ENCODE measurements at places on chromosomes 6 and 20.

GRCh38 chr20:24598346-24598745 lies 128.9 kb downstream of the SYNDIG1 start:
- no peak for DNase-seq

DNA sequence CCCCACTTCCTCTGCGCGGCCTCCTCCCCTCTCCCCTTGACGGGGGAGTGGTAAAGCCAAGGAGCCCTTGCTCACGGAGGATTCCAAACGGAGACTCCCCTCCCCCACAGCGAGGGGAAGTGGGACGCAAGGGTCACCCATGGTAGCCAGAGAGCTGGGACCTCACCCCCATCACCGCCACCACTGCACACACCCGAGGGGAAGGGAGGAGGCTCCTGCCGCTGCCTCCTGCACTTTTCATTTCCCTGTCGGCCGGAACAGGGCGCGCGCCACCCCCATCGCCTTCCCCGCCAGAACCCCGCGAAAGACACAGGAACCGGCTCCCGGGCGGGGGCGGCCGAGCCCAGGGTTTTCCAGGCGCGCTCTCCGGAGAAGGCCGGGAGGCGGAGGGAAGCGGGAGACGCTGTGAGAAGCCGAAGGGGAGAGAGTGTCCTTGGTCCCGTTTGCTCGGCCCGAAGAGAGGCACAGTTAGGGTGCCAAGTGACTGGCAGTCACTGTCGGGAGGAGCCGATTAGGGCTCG lies 789 bp downstream of the CCND3 start:
- DNase-seq: no peak

GRCh38 chr6:154805288-154805911 lies 72.2 kb downstream of the SCAF8 start:
- DNase-seq: peak; percentile 51

DNA sequence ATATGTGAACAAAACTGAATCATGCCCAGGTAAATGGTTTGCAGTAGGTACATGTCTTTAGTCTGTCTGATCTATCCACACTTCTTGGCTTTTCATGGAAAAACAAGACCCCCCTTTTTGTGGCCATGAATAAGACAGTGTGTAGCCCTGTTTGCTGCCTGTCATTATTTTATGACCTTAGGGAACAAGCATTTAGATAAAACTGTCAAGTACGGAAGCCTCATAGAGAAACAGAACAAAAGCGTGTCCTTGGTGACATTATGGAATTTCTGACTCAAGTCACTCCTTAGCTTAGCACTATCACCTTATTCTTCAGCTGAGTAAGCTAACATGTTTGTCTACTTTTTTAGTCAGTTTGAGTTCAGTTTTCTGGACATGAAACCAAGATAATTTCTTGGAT lies 476.2 kb downstream of the ADGRB3 start:
- no peak for DNase-seq

GRCh38 chr6:127938701-127939100 lies 37.8 kb upstream of the THEMIS start:
- DNase-seq: no peak

GRCh38 chr6:145087034-145087433 lies 648.3 kb downstream of the EPM2A start:
- no peak for DNase-seq

- DNase-seq: no peak
These were observed 309.1 kb downstream of the LMBRD1 start for GRCh38 chr6:69487688-69488087.

GRCh38 chr6:39432330-39433025 lies 110.0 kb upstream of the KCNK16 start:
- no peak for DNase-seq

- no peak for DNase-seq
These were observed 329.1 kb downstream of the LAMA2 start for GRCh38 chr6:129212081-129212480.

DNA sequence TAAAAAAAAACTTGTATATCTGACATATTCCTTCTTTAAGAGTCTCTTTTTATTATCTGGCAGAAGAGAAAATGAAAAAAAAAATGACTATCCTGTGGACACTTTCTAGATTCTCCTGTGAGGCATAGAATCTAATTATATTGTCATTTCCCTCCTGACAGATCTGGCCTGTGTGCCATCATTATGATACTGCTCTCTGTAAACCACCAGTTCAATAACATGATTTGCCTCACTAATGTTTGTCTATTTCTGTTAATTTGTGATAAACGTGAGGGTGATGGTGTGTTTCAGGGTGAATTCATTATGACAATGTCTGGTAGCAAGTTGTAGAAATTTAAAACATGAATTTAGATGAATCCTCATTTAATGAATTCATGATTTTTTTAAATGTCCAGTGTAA lies 844.5 kb upstream of the ADGRB3 start:
- no peak for DNase-seq

- no peak for DNase-seq
These were observed 81.7 kb downstream of the FAM217A start for GRCh38 chr6:3997177-3997770.

DNA sequence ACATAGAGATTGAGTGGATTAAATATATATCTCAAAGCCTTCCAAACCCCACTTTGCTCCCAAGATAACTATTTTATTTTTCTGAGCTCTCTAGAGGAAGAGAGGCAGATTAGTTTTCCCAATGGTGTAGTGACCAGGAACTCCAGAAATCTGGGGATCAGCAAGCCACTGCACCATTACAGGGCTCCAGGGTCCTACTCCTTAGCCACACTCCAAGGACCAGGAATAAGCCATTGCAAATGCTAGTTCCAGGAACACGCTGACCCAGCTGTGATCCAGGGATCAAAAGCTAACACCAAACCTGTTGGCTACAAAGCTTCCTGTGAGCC lies 97.7 kb upstream of the IYD start:
- no peak for DNase-seq

- no peak for DNase-seq
These were observed 209.4 kb upstream of the JAG1 start for GRCh38 chr20:10883166-10883565.

DNA sequence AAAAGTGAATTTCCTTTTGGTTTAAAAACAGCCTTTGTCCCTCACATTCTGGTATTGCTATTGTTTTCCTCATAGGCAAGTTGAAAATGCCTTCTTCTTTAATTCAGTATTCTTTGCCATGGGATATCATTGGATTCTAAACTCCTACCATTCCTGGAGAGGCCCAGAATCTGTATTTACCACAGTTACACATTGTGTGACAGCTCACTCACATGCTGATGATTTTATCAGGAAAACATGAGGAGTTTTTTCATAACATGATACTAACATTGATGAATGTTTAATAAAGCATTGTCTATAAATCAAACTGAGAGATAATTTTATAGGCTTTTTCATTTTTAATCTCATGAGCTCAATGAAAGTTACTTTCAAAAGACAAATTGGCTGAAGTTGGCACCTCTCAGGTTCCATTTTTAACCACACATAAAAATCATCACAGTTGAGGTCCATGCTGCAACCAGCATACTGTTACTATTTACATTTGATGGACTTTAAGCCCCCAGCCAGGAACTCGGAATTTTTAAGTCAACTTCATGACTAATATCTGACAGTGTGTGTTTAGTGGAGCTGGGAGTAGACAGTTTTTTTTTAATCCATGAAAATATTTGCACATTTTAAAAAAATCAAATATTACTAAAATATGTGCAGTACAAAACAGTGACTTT lies 82.8 kb downstream of the FAM83B start:
- no peak for DNase-seq

DNA sequence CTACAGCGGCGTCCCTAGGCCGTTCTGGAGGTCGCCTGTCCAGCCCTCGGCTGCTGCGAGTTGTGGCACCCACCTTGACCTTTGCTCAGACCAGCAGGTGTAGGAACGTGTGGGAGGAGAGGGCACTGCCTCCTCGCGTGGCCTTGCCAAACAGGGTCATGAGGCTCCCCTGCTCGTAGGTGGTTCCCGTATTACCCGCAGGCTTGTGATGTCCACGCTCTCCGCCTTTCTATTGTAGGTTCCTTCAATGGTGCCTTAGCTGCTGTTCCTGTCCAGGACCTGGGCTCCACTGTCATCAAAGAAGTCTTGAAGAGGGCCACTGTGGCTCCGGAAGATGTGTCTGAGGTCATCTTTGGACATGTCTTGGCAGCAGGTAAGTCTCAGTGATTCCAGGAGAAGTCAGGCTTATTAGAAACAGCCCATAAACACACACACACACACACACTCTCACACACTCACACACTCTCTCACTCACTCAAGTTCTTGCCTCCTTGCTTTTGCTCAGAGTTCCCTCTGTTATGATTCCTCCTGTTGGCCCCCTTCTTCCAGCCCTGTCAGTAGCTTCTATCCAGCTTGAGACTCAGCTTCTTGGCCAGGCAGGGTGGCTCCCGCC lies 942 bp downstream of the ACAT2 start:
- no peak for DNase-seq

- DNase-seq: no peak
These were observed 4.9 kb upstream of the LYRM2 start for GRCh38 chr6:89643406-89643805.

GRCh38 chr6:2853769-2854395 lies 12.2 kb upstream of the SERPINB1 start:
- DNase-seq: peak; percentile 56

DNA sequence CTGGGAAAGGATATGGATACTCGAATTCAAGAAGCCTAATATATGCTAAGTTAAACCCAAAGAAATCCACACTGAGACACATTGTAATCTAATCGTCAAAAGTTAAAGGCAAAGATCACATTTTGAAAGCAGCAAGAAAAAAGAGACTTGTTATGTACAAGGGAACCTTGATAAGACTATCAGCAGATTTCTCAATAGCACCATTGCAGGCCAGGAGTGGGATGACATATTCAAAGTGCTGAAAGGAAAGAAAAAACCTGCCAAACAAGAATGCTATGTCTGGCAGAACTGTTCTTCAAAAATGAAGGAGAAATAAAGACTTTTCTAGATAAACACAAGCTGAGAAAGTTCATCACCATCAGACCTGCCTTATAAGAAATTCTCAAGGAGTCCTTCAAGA lies 75.2 kb downstream of the COL21A1 start:
- no peak for DNase-seq

GRCh38 chr6:102150549-102150948 lies 757.0 kb downstream of the GRIK2 start:
- no peak for DNase-seq

DNA sequence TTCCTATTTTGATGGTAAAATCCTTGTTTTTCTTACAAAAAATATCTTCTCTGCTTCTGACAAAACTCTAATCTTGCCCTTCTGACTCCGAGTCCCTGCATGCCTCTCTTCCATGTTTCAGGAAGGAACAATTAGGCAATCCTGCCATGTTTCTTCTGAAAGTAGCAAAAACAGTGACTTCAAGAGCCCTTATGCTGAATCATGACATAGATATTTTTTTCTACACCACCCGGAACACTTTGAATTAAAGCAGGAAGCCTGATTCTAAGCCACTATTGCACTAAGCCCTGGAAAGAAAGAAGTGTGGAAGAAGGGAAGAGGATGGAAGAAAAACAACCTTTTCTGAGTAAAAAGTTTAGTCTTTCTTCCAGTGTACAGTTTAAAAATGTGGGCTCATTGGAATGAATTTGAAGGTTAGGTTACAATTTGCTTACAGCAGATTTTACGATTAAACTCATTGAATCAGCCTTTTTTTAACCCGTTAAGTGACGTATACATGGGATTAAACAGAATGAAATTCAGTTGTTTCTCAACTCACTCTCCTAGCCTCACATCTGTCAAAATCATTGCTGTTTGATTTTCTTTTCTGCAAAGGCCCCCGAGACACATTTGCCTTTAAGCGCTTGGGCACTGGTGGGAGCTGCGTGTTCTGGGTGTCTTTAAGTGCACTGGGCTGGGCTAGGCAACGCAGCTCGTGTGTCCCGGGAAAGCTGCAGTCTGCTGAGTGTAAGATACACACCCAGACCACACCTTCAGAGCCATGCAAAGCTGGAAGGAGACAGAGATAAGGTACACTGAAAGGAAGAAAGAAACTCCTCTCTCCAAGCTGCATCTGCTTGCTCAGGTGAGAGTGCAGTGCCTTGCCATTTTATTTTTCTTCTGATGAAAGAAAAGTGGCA lies 159.4 kb upstream of the CITED2 start:
- DNase-seq: no peak

DNA sequence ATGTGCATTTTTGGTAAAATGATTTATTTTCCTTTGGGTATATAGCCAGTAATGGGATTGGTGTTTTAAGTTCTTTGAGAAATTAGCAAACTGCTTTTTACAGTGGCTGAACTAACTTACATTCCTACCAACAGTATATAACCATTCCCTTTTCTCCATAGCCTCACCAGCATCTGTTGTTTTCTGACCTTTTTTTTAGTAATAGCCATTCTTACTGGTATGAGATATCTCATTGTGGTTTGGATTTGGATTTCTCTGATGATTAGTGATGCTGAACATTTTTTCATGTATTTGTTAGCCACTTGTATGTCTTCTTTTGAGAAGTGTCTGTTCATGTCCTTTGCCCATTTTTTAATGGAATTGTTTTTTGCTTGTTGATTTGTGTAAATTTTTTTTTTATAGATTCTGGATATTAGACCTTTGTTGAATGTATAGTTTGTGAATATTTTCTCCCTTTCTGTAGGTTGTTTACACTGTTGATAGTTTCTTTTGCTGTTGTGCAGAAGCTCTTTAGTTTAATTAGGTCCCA lies 42.3 kb downstream of the STK4 start:
- DNase-seq: no peak

DNA sequence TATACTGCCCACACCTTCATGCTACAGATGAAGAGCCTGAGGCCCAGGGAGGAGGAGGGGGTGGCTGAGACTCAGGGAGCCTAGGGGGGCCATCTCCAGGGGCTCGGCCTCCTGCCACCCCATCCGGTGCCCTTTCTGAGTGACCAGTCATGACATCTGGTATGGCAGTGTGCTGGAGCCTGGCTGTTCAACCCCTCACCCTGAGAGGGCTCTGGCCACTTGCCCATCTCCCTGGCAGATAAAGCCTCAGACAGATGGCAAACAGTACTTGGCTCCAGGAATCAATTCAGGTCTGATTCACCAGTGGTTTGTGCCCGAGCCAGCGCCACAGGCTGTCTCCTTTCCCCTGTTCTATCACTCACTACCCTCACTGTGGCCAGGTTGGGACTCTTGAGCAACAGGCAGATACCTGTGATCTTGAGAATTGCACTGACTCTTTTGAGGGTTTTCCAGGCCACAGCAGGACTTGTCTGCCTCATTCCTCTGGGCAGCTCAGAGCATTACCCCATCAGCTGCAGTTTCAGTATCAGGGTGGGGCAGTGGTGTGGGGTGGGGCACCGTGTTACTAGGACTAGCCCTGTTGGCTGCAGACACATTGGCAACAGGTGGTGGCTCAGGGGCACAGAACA lies 22.8 kb downstream of the SRSF3 start:
- no peak for DNase-seq

- peak; percentile 33 for DNase-seq
These were observed 22.5 kb upstream of the CST3 start for GRCh38 chr20:23659989-23660837.

DNA sequence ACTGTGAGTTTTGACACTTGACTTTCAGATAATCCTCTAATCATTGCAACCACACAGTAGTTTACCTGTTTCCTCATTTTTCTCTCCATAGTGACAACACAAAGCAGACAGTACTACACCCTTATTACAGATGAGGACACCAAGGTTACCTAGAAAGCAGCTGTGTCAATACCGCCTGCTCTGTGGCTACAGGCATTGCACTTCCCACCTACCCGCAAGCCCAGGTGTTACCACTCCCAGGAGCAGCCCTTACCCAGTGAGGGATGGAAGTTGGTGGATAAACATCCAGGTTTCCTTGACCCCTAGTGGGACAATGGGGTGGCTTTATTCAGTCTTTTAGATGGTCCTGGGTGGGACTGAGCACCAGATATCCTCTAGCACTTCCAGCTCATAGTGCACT lies 503.6 kb downstream of the PTPRT start:
- DNase-seq: no peak

Measured in HEK293T (cell line).